ENCODE measurements at places on chromosomes 11 and 22. TPM values are rescaled to one million over a fixed set of nuclear protein-coding genes. Genes with fewer than 3 reads are reported as not detected.

Gene DGCR6L
- 34.8 TPM for total RNA-seq

Gene MRGPRF
- total RNA-seq = 1.7 TPM

Gene CCDC157
- 1.2 TPM for total RNA-seq

DNA sequence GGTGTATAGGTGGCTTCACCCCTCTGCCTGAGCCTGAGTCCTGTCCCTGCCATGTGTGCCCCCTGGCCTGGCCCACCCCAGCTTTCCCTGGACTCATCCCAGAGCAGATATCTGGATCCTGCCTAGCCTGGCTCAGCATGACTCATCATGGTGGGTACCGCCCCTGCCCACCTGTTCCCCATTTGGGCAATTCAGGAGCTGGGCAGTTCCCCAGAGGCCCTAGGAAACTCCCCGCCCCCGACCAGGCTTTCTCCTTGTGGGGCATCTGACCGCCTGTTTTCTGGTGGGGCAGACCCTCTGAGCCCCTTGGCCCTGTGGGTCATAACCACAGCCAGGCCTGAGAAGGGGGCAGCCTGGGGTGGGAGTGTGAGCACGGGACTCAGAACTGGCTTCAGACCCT is 4.4 kb downstream of the TSPO start:
- no peak for ATAC-seq

GRCh38 chr11:110031171-110031570 is 62.0 kb upstream of the ZC3H12C start:
- ATAC-seq = no peak

DNA sequence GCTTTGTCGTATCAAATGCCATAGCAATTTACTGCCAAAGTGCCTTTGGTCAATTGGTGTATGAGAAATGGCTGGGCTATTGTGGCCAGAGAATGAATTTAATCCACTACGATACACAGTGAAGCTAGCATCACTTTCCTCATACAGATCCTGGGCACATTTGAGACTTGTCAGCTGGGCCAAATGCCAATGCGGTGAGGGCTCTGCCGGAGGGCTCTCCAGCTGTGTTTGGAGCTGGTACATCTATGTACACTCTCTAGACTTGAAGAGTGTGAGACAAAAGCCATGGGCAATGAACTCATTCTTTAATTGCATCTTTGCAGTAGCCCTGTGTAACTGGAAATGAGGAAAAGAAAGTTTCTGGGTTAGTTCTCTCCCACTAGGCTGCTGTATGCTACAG is 1052.9 kb downstream of the NTM start:
- ATAC-seq = no peak

- no peak for ATAC-seq
These were observed 16.0 kb downstream of the ADM start for GRCh38 chr11:10320736-10321465.

- ATAC-seq = no peak
These were observed 32.9 kb downstream of the BMAL1 start for GRCh38 chr11:13310443-13310842.

GRCh38 chr11:126800009-126800408 is 200.6 kb downstream of the KIRREL3 start:
- no peak for ATAC-seq

DNA sequence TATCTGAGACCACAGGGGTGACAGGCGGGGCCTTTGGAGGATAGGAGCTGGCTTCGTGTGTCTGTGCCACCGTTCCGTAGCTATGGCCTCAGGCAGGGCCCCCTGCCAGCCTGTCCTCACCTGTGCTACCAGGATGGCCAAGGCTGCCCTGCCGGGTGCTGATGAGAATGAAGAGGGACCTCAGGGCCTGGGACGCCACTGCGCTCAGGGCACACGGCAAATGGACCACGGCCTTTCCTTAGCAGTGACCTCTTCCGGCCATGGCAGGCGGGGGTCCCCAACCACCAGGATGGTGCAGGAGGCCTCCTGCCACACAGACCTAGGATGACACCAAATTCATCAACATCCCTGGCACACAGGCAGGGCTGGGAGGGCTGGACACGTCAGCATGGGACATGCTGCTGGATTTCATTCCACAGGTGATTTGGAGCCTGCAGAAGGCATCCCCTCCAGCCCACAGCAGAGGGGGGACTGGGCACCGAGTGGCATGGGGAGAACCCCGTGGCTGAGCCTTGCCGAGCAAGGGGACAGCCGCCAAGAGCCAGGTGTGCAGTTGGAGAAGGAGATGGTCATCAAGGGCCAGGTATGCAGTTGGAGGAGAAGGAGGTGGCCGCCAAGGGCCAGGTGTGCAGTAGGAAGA is 1321.0 kb downstream of the BRD1 start:
- no peak for ATAC-seq

GRCh38 chr11:47003180-47003877 is 66.8 kb downstream of the CSTPP1 start:
- no peak for ATAC-seq

GRCh38 chr11:37394236-37394870 is 796.3 kb upstream of the RAG2 start:
- no peak for ATAC-seq

Gene CCDC88B
- 4.5 TPM for total RNA-seq

Gene APIP
- 13.2 TPM for total RNA-seq

Gene C11orf91
- 1.1 TPM for total RNA-seq

Gene UBE4A
- 23.6 TPM for total RNA-seq

Gene C1QTNF5
- 2.0 TPM for total RNA-seq

Gene RIBC2
- 0.64 TPM for total RNA-seq

Gene VWA5A
- total RNA-seq = 9.6 TPM

Gene PSMC3
- 88.2 TPM for total RNA-seq

Gene YAP1
- total RNA-seq = 95.2 TPM

GRCh38 chr11:6371825-6372224 is 18.4 kb upstream of the SMPD1 start:
- ATAC-seq = no peak

Gene APOBEC3H
- total RNA-seq = not detected

- ATAC-seq = peak; percentile 87
These were observed 30.3 kb upstream of the ASPHD2 start for GRCh38 chr22:26398741-26399153.

GRCh38 chr22:20463324-20464095 is 25.9 kb upstream of the SCARF2 start:
- ATAC-seq = peak; percentile 44

- no peak for ATAC-seq
These were observed 53.5 kb upstream of the LMO1 start for GRCh38 chr11:8317159-8317558.

DNA sequence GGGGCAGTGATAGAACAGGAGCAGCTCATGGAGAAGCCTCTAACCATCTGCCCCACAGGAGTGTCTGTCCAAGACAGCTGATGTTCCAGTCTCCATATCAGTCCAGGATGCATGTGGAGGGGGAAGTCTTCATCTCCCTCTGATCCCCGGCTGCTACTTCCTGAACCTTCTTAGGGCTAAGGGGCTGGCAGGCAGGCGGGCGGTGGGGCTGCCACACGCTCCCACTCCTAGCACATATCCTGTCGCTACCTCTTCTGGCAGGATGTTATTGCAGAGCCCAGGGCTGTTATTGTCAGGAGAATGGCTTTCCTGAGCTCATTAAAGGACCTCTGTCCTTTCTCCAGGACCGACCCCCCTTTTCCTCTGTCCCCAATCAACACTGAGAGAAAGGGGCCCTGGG is 25.4 kb downstream of the LRRC55 start:
- peak; percentile 24 for ATAC-seq

Gene NELL1
- not detected for total RNA-seq

Gene PLEKHB1
- 1.4 TPM for total RNA-seq

DNA sequence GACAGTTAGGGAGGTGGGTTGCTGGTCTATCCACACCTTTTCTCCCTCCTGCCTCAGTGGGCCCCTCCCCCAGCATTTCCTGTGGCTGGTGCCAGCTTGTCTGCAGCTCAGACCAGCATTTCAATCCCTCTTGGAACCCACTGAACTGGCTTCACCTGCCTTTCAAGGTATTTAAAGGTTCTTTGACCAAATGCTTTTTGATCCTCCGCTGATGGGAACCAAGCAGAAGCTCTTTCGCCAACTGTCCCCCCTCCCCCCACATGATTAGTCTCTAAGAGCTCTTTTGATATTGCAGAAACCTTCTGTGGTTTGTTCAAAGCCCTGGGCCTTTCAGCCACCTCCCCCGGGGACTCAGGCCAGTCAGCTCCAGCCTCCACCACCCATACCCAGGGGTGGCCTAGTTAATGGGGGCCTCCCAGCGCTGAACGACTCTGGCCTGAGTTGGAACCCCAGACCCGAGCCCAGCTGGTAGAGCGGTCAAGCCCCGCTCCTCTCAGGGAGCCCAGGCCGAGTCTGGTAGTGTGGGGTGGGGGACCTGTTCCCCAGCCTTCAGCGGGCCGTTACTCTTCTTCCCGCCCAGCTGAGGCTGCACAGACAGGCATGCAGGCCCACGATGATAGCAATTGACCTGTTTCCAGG is 6.0 kb upstream of the SYT7 start:
- ATAC-seq = peak; percentile 54

Gene SLC22A25
- total RNA-seq = not detected

Gene MS4A6A
- total RNA-seq = 4.9 TPM
